AG20443 (cell line): ENCODE measurements at places on chromosomes 11 and 22.

- no peak for DNase-seq
These were observed 1441.8 kb downstream of the TBC1D22A start for GRCh38 chr22:48204296-48204695.

DNA sequence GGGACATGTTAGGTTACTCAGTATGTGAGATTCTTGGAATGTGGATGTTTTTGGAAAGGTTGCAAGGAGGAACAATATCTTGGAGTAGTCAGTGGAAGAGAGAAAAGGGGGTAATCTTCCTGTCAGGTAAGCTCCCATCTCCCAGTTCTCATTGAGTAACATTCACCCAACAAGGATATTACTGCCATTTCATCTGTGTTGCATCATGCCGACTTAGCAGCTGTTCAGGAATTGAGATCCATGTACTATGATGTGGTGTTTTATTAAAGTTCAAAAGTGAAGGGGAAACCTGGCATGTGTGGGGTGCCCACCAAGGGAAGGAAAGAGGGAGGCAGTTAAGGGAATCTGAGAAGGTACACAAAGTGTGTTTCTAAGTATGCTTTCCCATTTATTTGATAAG is 58.4 kb upstream of the RASSF10 start:
- no peak for DNase-seq

- DNase-seq, result no peak
These were observed 107.5 kb downstream of the USP35 start for GRCh38 chr11:78295991-78296930.

GRCh38 chr11:28616160-28616965 is 508.2 kb downstream of the METTL15 start:
- DNase-seq, result no peak

DNA sequence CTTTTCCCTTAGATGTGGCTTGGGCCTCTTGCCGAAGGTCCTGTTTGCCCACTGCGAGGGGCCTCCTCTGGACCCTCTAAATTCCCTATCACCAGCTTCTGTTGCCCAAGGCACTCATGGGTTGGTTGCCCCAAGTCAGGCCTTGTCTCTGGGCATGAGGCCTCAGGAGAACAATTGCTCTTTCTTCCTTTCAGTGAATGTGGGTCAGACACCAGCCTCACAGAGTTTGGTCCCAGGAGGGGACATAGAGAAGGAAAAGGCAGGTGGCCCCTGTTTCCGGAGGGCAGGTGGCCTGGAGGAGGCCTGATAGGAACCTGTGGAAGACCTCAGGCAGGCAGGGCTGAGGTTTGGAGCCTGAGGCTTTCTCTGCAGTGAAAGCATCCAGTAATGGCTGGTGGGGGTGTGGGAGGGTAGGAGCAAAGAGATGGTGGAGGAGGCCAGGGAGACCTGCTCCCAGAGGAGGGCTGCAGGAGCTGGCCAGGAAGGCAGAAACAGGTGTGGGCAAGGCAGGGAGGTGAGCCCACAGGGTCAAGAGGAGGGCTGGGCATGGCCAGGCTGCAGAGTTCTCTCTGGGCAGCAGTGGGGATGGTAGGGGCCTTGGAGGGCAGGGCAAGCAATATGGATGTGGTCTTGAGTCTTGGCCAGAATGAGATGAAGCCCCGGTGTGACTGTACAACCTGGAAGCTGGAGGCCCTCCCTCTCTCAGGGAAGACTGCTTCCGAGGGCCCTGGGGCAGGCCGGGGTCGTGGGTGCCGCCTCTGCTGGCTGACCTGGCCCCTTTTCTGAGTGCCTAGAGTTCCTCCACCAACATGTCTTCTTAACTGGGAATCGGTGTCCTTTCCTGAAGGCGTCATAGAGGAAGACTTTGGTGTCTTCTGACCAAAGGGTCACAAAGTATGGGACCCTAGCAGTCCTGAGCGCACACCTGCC is 28.0 kb upstream of the LMO1 start:
- DNase-seq, result no peak

- DNase-seq, result no peak
These were observed 16.8 kb upstream of the PAFAH1B2 start for GRCh38 chr11:117127171-117127901.

GRCh38 chr11:70824605-70825245 is 426.4 kb downstream of the CTTN start:
- no peak for DNase-seq

DNA sequence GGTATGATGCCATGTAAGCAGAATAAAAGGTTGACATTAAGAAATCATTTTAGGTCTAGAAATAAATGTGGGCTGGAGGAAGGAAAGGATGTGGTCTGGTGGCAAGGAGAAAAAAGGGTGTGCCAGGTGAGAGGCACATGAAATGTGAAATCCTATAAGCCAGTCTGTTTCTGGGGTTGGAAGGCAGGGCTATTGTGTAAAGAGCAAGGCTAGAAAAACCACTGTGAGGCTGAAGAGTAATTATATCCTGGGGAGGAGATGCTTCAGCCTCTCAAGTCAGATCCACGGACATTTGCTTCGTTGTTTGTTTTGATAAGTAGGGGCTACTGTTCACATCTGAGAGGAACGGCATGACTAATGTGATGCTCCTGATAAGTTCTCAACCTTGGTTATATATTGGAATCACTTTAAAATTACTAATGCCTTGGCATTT is 77.5 kb upstream of the CTSC start:
- DNase-seq, result no peak

DNA sequence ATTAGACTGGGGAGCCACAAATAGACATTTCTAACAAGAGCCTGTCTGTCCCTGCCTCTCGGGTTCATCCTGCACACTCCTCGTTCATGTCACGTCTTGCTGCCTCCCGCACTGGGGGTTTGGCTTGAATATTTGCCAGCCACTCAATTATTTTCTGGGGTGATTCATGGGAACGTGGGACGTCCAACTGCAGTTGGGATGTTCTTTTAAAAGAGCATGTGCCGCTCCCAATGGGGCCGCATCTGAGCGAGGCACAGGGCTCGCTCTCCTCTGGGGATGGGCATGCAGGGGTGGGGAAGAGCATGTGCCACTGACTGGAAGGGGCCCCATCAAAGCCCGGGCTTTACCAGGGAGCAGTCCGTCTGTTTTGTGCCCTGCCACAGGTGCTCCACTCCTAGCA is 43.4 kb downstream of the PARVG start:
- peak; percentile 24 for DNase-seq
